ENCODE measurements at places on chromosomes 5 and 9. TPM values are rescaled to one million over a fixed set of nuclear protein-coding genes. Genes with fewer than 3 reads are reported as not detected.

EMB gene
- total RNA-seq, result 149 TPM

DNA sequence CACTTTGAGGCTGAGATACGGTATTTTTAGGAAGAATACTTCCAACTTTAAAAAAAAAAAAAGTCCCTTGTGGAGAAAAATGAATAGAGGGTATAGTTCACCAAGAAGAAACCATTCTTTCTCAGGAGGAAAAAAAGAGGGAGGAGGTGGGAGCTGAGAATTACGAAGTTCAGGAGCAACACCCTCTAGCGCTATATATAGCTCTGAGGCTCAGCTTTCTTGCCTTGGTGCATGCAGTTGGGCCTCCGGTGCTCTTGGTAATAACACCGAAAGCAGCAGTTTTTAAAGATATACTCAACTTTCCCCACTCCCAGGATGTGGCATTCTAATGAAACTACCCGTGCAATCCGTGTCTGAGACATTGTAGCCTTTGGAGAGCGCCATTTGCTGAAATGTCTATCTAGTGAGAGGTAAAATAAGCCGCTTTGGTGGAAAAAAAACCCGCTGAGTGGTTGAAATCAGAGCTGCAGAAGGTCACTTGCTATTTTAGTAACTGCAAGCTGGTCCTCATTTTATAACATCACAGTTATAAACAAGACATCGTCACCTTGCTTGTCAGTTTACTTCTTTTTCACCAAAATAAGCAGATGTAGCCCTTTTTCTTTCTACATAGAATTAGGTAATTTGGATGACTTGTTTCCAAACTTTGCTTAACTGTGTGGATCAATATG lies 156.4 kb downstream of the RORB start:
- no peak for DNase-seq

COX7C gene
- total RNA-seq, result 487 TPM

NCS1 gene
- total RNA-seq, result 3.3 TPM

- no peak for DNase-seq
These were observed 83.9 kb upstream of the WWC1 start for GRCh38 chr5:168207450-168208029.

GRCh38 chr9:11199335-11199734 lies 586.5 kb upstream of the PTPRD start:
- DNase-seq, result no peak
